CD8-positive, alpha-beta memory T cell (primary cell): ENCODE measurements at places on chromosomes 16 and 17. TPM values are rescaled to one million over a fixed set of nuclear protein-coding genes. Genes with fewer than 3 reads are reported as not detected.

DNA sequence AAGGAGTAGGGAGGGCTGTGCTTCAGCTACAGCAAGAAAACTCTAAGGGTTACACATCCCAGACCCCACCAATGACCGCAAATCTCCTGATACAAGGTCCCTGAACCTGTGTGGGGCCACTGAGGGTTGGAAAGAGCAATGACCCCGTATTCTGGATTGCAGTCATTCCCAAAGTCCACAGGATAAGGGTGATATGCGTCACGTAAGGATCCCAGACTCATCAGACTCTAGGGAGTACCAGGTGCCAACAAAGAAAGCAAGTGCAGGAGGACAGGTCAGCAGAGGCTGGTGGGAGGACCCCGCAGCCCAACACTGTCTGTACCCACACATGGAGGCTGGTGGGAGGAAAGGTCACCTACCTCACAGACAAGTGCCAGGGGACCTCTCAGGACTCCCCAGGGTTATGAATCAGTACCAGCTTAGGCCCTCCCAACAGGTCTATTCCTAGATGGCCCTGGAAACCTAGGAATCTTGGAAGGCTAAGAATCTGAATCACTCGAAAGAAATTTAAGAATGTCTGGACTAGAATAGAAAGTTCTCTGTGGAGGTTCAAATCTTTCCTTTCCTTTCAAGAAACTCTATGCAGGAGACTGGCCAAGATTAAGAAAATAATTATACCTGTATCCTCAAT, 16.2 kb downstream of the PITPNA start:
- no peak overlapping the region for H3K4me3 ChIP-seq
- H3K27me3 ChIP-seq, result no peaks in the 10 kb centered on the region

GNAO1 gene
- polyA plus RNA-seq, result 0.86 TPM

RHBDF1 gene
- polyA plus RNA-seq, result not detected

PIGL gene
- 12.9 TPM for polyA plus RNA-seq

CES2 gene
- polyA plus RNA-seq, result 26.6 TPM

DNA sequence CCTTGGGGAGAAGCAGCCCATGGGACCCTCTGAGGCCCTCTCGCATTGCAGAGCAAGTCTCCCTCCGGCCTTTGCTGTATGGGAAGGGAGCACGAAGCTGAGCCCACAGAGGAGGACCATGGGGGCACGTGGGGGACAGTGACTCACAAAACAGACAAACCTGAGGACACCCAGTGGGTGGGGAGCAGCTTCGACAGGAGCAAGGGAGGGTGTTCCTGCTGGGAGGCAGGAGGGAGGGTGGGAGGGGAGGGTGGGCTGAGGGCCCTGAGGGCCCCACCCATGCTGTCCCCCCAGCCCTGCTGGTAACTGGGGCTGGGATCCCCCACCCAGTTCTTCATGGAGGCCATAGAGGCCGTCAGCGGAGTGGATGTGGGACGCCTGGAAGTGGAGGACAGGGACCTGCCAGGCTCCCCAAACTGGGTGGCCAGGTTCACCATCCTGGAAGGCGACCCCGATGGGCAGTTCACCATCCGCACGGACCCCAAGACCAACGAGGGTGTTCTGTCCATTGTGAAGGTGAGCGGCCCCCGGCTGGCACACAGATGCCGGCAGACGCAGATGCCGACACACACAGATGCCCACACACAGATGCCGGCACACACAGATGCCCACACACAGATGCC, 12.5 kb downstream of the SLC22A31 start:
- H3K36me3 ChIP-seq, result no peaks in the 10 kb centered on the region
- no peak for DNase-seq
